Fibroblast of lung (primary cell): ENCODE measurements at places on chromosomes 12 and 14.

DNA sequence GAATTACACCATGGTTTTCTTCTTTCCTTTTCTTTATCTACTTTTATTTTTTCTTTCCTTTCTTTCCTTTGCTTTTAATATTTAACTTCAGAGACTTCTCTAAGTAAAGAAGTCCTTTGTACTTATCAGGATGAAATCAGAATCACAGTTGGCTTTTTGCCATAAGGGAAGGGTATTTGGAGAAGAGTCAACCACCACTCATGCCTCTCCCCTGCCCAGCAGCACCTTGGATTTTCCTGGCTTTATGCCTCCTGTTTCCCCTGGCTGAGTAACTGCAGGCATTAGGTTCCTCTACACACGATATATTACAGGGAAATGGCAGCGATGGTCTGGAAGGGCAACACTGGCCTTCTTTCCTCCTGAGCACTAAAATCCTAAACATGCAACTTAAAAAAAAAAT, 266.4 kb upstream of the CAND1 start:
- DNase-seq, result no peak

DNA sequence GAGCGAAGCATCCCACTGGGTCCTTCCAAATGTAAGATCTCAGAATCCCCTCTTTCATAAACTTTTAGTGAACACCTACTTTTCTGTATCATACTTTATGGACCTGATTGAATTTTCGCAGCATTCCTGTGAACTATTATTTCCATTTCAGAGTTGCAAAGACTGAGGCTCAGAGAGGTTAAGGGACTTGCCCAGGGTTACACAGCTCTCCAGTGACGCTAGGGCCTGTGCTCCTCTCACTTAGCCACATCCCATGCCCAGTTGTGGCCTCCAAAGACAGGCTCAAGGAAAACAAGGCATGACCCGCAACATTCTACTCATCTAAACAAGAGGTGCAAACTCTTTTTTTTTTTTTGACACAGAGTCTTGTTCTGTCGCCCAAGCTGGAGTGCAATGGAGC, 25.9 kb upstream of the SPPL3 start:
- DNase-seq, result no peak

DNA sequence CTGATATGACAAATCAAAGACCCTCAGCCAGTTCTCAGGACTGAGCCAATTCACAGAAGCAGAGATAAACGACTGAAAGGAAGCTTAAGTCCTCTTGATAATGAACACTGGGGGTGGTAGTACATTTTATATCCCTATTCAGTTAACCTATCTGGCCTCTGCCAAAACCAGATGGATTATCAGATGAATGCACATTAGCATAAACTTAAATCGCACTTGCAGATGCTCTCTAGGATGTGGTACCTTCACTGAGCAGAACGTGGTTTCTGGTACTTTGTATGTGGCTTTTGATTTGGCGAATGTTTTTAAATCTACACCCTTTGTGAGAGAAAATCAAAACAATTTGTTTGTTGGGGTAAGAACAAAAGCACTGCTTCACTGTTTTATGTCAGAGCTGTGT, 21.1 kb upstream of the TAS2R14 start:
- DNase-seq, result no peak

DNA sequence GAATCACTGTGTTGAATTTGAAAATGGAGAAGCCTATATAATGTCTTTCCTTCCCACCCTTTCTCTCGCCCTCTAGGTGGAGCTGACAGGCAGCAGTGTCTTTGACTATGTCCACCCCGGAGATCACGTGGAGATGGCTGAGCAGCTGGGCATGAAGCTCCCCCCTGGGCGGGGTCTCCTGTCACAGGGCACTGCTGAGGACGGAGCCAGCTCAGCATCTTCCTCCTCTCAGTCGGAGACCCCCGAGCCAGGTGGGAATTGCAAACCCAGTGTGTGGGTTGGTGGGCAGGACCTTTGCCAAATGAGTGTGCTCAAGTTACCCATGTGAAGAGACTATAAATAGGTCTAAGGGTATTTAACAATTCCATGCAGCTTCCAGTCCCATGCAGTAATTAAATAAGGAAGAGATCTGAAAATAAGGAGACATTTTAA, 274.7 kb downstream of the EGLN3 start:
- DNase-seq, result peak; percentile 54

DNA sequence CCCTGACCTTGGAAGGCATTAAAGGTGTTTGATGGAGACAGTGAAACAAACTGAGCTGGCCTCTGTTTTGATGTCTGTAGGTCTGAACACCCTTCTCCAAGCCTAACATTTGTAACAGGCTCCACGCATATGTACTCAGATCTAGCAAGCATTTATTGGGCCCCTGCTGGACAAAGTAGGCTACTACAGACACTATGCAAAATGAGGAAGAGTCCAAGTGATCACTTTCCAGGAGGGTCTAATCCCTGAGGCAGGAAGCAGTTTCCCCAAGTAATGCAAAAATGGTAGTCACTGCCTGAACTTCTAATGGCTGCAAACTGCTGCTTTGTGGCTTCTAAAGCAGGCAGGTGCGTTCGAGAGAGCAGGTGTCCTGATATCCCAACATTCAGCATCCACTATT, 405.8 kb downstream of the MED13L start:
- DNase-seq, result peak; percentile 20

GRCh38 chr12:92486443-92487137, 216.2 kb upstream of the PLEKHG7 start:
- DNase-seq, result peak; percentile 45

GRCh38 chr12:94718114-94718513, 67.8 kb upstream of the TMCC3 start:
- DNase-seq, result peak; percentile 4

- DNase-seq, result peak; percentile 56
These were observed 1.5 kb downstream of the CAPRIN2 start for GRCh38 chr12:30753233-30753632.

- DNase-seq, result no peak
These were observed 121.7 kb downstream of the ZNF664 start for GRCh38 chr12:124094733-124095132.

DNA sequence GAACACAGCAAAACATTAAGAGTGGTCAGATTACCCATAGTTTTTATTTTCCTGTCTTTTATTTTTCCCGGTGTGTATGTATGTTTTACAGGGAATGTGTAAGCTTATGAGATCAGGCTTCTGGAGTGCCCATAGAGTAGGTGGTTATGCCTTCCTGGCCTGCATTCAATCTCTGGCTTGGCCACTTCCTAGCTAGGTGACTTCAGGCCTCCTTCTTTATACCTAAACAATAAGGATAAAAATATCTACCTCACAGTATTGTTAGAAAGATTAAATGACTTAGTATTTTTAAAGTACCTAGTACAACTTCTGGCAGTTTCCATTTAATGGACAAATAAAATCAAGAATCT, 42.4 kb downstream of the ITPR2 start:
- DNase-seq, result peak; percentile 28

DNA sequence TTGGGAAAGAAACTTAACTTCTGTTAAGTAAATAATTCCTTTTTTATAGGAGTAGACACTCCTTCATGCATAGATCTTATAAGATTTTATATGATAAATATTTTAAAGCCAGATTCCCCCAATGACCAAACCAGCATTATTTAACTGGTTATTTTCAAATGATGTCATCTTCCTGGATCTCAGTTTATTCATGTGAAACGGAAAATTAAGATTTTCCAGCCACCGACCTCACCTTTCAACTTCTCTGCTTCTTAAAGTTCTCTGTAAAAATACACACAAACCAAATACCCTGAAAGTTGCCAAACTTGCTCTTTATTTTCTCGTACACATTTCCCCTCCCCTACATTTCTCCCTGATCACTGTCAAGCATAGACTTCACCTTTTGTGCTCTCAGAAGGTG, 364.2 kb downstream of the GALC start:
- DNase-seq, result no peak

DNA sequence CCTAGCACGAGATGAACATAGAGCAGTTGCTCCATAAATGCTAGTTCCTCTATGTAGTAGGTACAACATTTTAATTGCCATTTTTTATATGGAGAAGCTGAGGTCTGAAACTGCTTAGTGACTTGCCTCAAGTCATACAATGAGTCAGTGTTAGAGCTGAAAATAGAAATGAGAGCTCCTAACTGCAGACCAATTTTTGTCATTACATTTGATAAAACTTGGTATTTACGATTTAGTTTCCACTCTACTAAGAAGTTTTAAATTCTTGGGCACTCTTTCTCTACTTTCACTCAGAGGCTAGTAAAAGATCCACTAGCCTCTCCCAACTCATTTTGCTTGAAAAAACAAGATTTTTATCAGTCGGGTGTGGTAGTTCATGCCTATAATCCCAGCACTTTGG, 8.1 kb upstream of the TMED10 start:
- peak; percentile 65 for DNase-seq

DNA sequence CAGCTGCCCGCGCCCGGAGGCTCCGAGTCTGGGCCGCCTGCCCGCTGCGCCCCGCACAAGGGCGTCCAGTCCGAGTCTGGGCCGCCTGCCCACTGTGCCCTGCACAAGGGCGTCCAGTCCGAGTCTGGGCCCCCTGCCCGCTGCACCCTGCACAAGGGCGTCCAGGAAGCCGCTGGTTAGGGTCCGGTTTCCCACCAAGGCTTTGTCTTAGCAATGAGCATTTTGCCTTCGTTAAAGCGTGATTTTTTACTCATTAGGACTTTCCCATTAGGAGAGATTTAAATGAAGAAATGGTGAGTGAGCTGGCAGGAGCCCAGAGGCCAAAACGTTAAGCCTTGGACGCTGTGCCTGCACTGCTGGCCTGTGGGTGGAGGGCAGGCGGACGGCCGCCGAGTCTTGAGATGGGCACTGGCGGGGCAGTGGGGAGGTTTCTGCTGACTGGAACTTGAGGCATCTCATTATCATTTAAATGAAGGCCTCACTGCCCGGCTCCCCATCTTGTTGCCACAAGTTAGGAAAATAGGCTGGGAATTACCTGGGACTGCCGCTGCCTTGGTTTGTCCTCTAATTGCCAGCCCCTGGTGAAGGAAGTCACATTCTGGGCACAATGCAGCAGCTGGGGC, 36.0 kb downstream of the FBRSL1 start:
- DNase-seq, result no peak

GRCh38 chr14:38727731-38728130, 375.3 kb downstream of the SEC23A start:
- DNase-seq, result no peak

- no peak for DNase-seq
These were observed 446.7 kb upstream of the GARIN6 start for GRCh38 chr12:99200711-99201384.

DNA sequence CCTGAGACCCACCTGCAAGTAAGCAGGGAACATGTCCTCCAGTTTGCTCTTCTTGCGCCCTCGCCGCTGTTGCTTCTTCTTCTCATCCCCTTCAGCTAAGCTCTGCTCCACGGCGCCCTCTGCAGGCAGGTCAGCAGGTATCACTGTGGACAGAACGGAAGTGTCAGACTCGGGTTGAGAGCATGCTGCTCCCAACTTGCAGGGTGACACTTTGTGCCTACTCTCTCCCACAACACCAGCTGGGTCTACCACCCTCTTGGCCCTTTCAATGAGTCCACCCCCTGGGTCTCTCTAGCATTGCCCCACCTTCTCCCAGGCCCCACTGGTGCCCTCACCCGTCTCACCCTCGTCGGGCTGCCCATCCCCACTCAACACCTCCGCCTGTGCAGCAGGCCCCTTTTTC, 16.7 kb downstream of the KMT2D start:
- DNase-seq, result peak; percentile 39

DNA sequence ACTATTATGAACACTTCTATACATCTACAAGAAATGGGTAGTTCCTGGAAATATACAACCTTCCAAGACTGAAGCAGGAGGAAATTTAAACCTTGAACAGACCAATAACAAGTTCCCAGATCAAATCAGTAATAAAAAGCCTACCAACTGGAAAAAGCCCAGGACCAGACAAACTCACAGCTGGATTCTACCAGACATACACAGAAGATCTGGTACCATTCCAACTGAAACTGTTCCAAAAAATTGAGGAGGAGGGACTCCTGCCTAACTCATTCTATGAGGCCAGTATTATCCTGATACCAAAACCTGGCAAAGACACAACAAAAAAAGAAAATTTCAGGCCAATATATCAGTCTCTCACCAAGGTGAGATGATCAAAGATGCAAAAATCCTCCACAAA, 189.4 kb downstream of the RPS29 start:
- DNase-seq, result no peak
